KG1 (cell line): ENCODE measurements at places on chromosomes 3 and 15.

GRCh38 chr3:128614076-128614475 lies 36.5 kb downstream of the RPN1 start:
- DNase-seq, result no peak

- no peak for DNase-seq
Observed at GRCh38 chr3:53083521-53083920, 37.6 kb upstream of the SFMBT1 start.

DNA sequence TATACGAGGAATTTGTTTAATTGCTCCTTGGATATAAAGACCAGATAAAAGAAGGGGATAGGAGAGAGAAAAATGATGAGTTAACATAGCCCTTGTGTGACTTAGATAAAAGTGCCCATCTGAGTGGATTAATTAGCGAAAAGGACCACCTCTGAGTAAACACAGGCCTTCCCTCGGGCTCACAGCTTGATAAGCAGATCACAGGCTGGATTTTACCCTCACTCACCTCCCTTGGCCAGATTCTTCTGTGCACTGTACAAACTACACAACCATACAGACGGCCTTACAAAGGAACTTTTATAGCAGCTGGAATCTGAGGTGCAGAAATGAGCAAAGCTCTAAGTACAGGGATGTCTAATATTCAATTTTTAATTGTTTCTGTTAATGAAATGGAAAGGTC lies 112.4 kb upstream of the STT3B start:
- no peak for DNase-seq

DNA sequence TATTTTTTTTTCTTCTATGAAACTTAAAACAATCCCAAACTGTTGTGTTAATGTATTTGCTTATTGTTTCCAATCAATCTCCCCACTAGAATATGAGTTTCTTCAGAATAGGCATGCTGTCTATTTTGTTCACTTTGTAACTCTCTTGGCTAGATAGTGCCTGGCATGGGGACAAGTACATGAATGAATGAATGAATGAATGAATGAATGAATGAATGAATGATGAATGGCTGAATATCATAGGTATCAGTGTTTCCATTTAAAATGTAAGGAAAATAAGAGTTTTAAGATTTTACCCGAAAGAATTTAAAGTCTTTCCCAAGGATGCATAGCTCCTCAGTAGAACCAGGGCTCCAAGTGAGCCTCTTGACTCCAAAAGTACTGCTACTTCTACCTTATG lies 294.9 kb upstream of the GADL1 start:
- DNase-seq, result no peak

DNA sequence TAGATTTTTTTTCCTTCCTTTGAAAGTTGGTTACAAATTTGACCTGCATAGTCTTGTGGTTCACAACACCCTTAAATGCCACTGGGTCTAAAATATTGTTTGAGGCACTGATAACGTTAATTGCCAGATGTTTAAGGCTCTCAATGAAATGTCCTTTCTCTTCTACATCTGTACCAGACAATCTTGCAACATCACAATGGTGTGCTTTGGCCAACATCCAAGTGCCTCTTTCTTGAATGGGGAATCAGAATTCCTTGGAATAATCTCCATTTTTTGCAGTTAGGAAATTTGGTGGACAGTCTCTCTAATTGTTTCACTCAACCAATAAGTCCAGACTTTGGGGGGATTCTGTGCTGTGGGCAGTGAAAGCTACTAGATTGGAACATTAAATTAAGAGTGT lies 26.0 kb upstream of the PEX5L start:
- DNase-seq, result no peak

GRCh38 chr3:68172039-68172438 lies 517.6 kb upstream of the SUCLG2 start:
- no peak for DNase-seq

- DNase-seq, result no peak
Observed at GRCh38 chr3:141408596-141408995, 40.3 kb downstream of the ZBTB38 start.

DNA sequence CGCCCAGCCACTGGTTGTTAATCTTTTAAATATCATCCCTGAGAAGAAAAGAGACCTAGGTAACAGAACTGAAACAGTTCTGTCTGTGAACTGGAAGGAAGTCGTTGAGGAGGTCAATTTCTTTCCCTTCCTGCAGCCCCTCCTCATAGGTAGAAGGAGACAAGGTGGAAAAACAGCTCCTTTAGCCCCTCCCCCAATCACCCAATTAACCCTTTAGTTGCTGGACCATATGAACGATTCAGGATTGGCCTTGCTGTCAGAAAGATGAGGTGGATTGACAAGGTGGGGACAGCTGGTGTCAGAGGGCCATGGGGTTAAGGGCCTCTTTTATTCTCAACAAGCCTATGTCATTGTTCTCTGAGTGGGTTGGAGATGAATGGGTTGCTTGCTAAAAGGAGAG lies 36.0 kb upstream of the ZNF445 start:
- no peak for DNase-seq

- no peak for DNase-seq
Observed at GRCh38 chr3:14203521-14204079, 25.0 kb downstream of the LSM3 start.
